ENCODE measurements at places on chromosomes 2 and 18. TPM values are rescaled to one million over a fixed set of nuclear protein-coding genes. Genes with fewer than 3 reads are reported as not detected.
A peak's percentile ranks its signal among the peaks of the same experiment; 100 is the strongest.

DNA sequence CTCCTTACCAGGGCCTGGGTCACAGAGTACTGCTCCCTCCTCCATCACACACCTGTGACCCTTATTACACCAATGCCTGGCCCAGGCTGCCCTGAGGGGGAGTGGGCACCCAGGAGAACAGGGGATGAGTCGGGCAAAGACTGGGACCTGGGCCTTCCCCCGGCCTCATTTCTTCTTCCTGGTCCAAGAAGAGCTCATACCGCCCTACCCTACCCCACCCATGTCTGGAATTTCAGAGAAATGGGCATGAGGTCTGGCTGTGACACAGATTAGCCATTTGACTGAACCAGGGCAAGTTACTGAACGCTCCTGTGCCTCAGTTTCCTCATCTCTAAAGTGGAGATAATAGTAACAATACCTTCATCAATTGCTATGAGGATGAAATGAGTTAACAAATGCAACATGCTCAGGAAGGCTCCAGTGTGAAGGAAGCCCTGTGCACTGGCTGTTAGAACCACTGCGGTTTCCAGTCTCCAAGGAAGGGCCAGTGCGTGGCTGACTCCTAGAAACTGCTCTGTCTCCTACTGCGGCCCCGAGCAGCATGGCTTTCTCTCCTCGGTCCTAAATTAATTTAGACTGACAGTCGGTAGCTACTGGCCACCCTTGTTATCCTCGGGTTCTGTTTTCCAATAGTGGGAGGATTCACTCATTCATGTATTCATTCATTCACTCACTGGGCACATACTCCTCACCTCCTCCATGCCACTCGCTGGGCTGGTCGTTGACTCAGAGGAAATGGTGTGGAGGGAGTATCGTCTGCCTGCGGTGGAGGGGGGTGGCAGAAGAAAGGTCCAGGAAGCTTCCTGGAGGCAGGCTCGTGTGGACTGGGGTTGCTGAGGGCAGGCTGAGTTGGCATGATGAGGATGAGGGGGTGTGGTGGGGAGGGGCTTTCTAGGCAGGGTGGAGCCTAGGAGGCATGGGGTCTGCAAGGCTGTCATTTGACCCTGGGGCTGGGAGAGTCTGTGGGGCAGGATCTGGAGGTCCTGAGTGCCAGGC lies 175.6 kb downstream of the GLI2 start:
- no peak for DNase-seq

Gene KYNU
- 2.7 TPM for total RNA-seq

Gene CCDC68
- total RNA-seq, result 2.7 TPM

- no peak for DNase-seq
Measured at GRCh38 chr2:218093879-218094278, 24.8 kb downstream of the RUFY4 start.

DNA sequence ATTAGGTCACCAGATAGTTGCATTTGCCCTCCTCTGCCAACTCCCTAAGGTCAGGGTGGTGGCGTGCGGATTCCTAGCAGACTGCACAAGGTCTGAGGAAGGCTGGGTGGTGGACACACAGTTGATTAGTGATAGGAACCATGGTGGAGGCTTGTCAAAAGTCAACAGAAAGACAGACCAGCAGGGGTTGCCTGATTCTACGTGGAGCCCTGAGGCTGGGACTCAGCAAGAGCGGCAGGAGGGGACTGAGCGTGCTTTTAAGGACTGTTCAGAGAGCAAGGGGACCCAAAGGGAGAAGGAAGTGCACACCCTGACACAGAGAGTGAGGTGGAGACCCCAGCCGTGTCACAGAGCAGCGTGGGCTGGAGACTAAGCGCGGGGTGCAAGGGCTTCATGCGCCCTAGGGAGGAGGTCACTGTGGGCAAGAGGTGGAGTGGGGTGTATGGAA lies 513.2 kb downstream of the RNF144A start:
- DNase-seq, result no peak

DNA sequence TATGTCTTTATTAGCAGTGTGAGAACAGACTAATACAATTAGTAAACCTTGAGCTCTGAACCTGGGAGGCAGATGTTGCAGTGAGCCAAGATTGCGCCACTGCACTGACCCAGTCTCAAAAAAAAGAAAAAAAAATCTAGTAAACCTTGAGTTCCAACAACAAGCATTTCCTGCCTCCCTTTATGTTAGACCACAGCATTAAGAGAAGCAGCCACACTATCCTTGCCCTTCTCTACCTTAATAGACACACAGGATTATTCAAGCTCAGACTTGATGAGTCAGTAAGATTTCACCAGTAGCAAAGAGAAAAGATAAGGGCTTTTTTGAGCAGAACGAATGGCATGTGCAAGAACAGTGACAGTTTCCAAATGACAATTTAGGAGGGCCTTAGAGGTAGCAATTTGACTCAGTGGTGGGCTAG lies 18.0 kb upstream of the GLS start:
- DNase-seq, result no peak

GRCh38 chr2:35347561-35347960 lies 1008.0 kb upstream of the CRIM1 start:
- no peak for DNase-seq

DNA sequence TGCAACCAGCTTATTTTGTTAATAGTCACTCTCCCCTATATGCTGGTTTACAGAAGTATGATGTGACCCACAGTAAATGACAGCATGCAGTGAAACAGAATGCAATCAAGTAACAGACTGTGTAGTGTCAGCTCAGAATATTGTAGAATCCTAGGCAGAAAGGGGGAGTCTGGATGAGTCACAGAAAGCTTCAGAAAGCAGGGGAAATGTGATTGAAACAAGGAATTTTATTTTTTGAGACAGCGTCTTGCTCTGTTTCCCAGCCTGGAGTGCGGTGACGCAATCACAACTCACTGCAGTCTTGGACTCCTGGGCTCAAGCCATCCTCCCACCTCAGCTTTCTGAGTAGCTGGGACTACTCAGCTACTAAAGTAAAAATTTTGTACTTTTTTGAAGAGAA lies 219.9 kb upstream of the FBXO11 start:
- DNase-seq, result peak; percentile 39

Gene METTL21A
- total RNA-seq, result 22.7 TPM

GRCh38 chr18:59233017-59233410 lies 13.1 kb downstream of the GRP start:
- DNase-seq, result no peak

Gene NDUFS1
- 102 TPM for total RNA-seq

- no peak for DNase-seq
Measured at GRCh38 chr2:159961037-159961436, 101.4 kb downstream of the PLA2R1 start.

Gene ABCA12
- 9.3 TPM for total RNA-seq

Gene MPV17
- 90.7 TPM for total RNA-seq

DNA sequence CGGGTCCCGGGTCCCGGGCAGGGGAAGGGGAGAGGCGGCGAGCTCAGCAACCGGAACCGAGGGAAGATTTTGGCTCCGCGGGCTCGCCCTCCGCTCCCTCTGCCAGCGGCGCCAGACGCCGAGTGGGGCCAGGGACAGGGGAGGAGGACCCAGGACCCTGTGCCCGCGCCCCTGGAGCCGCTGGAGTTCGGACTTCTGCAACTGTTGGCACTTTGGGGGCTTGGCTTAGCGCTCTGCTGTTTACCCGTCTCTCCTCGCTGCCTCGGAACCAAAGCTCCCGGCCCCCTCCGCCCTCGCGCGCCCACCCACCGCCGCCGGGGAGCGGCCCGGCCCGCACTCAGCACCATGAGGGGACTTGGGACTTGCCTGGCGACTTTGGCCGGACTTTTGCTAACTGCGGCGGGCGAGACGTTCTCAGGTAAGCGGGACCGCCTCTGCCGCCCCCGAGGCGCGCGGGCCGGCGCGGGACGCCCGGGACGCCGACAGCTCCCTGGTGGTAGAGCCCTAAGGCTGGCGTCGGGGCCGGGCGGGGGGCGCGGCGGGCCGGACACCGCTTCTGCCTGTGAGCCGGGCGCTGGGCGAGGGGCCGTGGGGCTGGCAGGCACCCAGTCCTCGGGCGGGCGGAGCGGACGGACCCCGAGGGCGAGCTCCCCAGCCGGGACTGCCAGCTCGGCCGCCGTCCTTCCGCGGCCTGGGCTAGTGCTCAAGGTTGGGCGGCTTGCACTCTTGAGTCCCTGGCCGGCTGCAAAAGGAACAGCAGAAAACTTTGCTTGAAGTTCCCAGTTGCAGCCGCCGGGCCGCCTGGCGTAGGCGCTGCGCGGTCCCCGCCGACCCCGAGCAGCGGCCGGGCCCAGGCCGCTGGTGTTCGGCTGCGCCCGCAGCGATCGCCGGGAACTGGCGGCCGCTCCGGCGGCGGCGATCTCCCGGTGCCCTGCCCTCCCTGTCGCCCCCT lies 634 bp downstream of the PTPRM start:
- no peak for DNase-seq

Gene TUBA4B
- not detected for total RNA-seq

Gene PCARE
- total RNA-seq, result not detected

- no peak for DNase-seq
Measured at GRCh38 chr18:66621816-66622576, 18.1 kb upstream of the CDH19 start.

DNA sequence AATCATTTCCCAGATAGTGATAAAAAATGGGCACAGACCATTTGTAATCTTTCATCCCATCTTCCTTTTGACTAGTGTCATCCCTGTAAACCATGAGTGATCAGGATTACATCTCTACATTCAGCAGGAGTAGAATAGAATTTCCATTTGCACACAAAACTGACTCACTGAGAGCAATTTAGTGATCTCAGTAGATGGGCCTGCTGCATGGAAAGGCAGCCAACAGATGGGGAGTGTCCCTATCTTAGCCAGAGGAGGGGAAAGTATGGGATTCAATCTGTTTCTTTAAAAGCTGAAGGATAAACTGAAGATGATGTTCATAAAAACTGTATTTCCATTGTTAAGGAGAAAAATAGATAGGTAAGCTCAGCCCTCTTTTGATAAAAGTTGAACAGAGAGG lies 441.7 kb downstream of the ZNF521 start:
- DNase-seq, result no peak

Gene ZBTB7C
- total RNA-seq, result 1.1 TPM

Gene PLCL1
- total RNA-seq, result 0.08 TPM

DNA sequence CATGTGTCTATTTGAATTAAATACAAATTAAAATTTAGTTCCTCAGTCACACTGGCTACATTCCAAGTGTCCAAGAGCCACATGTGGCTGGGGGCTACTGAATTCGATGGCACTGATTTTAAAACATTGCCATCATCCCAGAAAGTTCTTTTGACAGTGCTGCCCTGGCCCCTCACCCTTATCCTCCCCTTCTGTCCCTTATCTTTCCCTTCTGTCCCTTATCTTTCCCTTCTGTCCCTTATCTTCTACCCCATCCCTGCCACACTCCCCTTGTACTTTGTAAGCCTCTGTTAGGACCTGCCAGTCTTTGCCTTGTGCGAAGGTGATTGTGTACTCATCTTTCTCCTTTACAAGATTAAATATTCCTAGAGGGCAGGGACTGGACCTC lies 85.2 kb downstream of the DNMT3A start:
- no peak for DNase-seq

DNA sequence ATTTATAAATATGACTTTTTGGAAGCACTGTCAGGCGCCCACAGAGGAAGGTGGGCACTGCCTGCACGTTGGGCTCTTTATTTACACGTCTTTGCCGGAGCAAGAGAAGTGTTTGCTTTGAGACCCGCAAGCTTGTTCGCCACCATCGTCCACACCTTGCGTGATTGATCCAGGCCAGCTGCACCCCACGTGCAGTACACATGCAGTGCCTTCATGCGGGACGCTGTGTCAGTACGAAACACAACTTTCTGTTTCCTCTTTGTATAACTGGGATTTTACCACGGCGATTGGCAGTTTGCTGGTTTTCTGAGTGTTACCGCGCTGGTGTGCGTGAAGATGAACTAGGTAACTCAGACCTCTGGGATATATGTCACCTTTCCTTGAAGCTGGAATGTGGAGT lies 571.0 kb upstream of the SALL3 start:
- no peak for DNase-seq
